ENCODE measurements at places on chromosomes 1 and 21.

DNA sequence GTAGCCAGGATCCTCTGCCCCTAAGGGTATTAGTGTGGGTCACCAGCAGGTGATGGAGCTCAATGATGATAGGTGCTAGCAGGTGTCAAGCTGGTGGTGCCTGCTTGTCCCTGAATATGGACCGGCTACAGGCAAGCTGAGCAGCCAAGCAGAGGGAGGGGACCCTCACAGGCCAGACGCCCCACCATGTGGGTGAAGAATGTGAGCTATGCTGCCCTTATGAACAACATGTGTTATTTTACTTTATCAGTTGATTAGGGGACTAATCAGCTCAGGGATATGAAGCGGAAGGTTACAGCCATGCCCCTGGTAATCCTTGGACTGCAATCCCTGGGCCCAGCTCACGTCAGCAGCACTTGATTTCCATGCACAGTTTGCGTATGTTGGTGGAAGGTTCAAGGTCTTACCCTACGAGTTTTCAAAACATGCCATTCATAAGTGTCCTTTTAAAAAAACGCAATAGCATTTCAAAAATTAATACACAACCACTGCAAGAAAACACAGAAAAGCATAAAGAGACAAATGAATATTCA is 106.0 kb downstream of the CDC7 start:
- DNase-seq = no peak

DNA sequence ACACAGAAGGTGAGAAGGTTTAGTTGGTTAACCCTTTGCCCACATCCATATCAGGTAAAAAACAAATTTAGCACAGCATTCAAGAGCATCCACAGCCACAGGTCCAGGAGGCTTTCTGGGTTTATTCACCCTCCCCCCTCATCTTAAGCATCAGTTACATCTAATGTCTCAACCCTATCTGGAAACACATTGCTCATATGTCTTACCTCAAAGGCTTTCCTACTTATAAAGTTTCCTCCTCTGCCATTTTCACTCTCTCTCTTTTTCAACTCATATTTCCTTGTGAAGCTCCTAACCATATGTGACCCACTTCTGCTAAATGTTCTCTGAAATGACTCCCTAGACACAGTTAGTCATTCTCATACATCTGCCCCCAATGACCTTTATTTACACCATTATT is 47.9 kb upstream of the RUNX1 start:
- no peak for DNase-seq

GRCh38 chr1:22971161-22971560 is 1.5 kb downstream of the LACTBL1 start:
- no peak for DNase-seq

- DNase-seq = no peak
Measured at GRCh38 chr21:38182370-38182985, 74.3 kb upstream of the KCNJ15 start.

GRCh38 chr1:44721485-44722361 is 9.2 kb downstream of the RNU5D-1 start:
- DNase-seq = peak; percentile 82

DNA sequence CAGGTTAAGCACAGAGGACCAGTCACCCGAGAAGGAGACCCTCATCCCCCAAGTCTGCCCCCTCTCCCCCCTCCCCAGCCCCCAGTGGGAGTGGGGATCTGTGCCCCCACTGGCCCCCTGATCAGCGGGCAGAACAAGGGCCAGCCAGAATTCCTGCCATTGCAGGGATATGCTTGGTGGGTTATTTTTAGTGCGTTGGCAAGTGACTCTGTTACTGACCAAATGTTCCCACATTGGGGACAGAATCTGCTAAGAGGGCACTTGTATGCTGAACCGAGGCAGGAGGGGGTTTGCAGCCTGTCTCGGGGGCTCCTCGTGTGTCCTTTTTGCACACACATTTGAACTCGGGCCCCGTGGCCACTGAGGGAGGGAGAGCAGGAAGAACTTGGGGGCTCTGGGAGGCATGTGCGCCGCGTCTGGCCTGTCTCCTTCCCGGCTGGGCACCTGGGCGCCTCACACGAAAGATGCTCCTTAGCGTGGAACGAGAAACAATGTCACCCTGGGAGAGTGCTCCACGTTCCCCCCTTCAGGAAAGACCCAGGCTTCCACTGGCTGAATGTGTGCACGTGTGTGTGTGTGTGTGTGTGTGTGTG is 66.4 kb upstream of the CASZ1 start:
- DNase-seq = no peak

DNA sequence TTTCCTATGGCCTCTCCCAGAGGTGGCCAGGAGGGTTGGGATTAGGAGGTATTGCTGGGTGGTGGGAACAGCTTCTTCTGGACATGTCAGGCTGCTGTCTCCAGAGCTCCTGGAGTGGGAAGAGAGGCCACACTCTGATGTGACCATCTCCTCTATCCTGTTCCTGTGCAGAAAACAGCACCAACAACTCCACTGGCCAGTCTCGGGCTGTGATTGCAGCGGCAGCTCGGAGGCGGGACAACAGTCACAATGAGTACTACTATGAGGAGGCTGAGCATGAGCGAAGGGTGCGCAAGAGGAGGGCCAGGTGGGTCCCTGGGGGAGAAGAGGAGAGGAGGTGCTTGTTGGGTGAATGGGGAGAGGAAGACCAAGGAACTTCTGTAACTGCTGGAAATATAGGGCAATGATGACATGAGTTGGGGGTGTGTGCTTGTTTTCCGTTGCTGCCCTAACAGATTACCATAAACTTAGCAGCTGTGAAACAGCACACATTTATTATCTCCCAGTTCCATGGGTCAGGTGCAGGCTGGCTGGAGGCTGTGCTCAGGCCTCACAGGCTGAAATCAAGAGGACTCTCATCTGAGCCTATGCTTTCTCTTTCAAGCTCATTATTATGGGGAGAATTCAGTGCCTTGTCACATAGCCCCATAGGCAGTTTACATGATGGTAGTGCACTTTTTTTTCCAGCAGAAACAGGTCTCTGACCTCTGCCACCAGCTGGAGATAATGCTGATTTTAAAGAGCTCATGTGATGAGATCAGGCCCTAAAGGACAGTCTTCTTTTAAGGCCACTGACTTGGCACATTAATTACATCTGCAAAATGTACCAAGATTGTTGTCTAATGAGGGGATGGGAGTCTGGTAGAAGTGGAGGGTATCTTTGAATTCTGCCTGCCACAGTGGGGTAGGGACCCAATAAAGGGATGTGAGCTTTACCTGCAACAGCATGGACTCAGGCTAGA is 20.8 kb downstream of the VANGL2 start:
- DNase-seq = peak; percentile 7

DNA sequence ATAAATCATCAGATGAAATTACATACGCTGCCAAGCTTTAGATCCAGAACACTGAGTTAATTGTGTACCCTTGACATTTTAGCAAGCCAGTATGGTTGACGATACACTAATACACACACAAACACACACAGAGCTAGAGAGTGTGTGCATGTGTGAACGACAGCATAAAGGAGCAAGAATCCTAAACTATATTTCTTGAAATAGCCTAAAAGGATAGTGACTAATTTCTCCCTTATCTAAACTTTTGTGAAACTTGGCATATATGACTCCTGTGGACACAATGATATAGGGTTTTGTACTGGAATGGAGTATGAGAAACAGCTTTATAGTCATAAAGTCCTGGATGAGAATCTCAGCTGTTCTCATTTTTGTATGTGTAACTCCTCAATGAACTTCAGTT is 65.1 kb upstream of the DMRTA2 start:
- no peak for DNase-seq

DNA sequence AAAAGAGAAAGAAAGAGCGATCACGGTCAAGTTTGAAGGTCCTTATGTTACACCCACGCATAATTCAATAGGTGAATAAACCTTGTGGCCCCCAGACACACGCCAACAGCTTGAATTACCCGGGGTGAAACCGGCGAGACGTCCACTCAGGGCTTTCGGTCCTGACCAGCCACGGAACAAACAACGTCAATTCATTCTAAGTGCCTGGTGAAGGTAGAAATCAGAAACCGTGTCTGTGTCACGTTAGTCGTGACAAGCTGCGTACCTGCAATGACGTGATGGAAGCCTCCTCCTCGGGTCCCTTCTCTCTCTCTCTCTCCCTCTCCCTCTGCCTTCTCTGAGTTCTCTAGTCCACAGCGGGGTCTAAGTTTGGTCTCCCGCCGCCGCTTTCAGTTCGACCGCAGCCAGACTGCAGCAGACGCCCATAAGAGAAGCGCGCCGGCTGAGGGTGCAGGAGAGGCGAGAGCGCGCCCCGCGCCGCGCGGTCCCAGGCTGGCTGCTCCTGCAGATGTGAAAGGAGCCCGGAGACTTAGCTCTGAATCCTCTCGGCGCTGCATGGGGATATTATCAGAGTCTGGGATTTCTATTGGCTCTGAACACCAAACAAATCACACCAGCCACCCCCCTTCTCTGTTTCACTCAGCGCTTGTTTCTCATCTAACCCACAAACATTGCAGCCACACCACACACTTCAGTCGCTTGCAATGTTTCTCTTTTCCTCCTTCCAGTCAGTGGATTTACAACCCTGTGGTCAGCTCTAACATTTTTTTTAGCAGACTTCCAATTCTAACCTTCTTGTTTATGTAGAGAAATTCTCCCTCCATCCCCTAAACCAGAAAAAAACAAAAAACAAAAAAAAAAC is at the start of gene GREM2:
TSS of gene GREM2 (minus strand) at position 537 of the 862 bp plus-strand sequence. CDS start 118,680 bp downstream, outside the sequence.
- DNase-seq = peak; percentile 55

DNA sequence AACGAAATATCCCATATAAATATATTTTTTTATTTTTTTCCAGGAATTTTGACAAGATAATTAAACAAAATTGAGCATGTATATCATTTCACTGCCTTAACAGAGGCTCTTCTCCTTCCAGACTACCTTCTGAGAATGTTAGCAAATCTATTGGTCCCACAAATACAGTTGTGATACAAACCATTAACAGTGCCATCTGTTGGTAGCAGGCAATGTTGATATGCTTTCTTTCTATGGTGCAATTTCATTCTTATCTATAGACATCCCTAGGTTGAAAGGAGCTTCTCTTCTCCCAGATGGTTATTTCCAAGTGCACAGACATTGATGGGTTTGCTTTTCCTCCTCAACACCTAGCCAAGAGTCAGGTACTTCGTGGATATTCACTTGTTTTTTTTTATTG is 303.6 kb downstream of the USH2A start:
- peak; percentile 27 for DNase-seq

DNA sequence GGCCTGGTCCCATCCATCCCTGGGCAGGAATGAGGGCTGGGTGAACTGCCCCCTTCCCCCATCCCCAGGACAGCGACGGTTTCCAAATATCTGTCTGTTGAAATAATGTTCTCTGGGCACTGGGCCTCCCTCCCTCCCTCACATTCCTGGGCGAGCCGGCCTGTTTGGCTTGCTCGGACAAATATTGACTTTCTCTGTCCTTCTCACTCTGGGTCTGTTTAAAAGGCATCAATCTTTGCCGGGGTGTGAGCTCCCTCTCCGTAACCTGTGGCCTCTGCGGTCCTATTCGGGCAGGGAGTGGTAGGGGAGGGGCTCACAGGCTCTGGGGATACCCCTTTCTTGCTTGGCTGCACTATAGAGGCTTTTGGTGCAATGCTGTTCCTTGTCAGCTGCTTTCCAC is 40.2 kb downstream of the FOXD2 start:
- DNase-seq = no peak

DNA sequence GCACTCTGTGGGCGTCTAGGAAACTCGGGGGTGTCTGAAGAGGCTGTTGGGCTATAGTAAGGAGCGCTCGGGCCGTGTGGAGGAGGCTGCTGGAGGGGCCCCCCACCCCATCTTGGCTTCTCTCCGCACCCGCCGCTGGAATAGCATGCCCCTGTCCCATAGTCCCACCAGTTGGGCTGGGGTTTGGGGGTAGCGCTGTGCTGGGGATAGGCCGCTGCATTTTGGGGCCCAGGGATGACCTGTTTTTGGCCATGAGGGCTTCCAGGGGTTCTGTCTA is 511 bp downstream of the EFNA3 start:
- no peak for DNase-seq

GRCh38 chr1:25702101-25702775 is 85.6 kb downstream of the MAN1C1 start:
- DNase-seq = no peak

GRCh38 chr1:79912813-79913212 is 906.3 kb upstream of the ADGRL4 start:
- no peak for DNase-seq

DNA sequence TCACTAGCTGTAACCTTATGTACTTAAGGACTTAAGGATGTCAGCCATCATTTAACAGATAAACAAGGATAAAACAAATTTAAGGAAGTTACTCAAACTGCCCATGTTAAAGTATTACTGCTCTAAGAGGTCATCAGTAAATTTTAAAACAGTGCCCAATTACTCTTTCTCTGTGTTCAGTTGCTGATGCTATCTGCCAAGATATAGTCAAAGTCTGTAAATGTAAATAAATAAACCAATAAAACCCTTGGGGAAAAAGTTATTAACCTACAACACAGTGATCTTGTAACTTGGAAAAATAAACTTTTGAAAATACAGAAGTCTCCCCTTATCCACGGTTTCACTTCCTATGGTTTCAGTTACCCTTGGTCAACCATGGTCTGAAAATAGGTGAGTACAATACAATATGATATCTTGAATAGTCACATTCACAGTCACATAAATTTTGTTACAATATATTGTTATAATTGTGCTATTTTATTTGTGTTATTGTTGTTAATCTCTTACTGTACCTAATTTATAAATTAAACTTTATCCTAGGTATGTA is 501.8 kb downstream of the LMO4 start:
- DNase-seq = no peak

- DNase-seq = no peak
Measured at GRCh38 chr1:9371391-9371935, 78.8 kb downstream of the SPSB1 start.

- DNase-seq = no peak
Measured at GRCh38 chr21:25691976-25692375, 42.7 kb downstream of the ATP5PF start.

- DNase-seq = no peak
Measured at GRCh38 chr1:196611873-196612272, 3.6 kb upstream of the KCNT2 start.

DNA sequence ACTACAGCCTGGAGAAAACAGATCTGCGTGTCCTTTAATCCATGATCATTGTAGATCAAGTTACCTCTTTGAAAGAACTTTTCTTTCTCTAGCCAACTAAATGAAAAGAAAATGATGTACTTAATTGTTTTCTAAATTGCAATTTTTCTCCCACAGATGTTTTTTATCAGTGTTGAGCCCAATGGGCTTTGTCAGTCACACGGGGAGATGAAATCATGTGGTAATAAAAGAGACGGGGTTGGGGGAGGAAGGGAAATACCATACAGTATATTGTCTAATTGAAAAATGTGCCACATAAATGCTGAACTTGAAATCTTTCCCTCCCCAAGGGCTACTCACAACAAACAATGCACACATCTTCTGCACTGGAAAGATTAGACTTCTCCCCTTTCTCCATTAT is 58.4 kb downstream of the NTMT2 start:
- DNase-seq = no peak

- DNase-seq = no peak
Measured at GRCh38 chr1:25042331-25043227, 112.5 kb upstream of the RUNX3 start.

- DNase-seq = no peak
Measured at GRCh38 chr1:160987359-160988050, 32.9 kb upstream of the ITLN2 start.

DNA sequence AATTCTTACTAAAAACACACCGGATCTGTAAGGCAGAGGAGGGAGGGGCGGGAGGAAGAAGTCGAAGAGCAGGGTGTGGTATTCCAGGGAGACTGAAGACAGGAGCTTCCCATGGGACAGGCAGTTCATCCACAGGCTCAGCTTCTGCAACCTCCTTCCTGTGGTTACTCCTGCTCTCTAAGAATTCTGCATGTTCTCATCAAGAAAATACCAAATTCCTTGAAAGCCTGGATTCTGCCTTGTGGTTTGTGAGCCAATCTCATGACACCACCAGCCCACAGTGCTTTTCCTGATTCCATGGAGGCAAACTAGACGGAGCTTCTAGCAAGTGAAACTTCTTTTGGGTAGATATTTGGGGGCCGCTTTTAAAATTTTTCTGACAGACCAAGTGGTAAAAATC is 1.1 kb upstream of the ST6GALNAC3 start:
- no peak for DNase-seq
